Parietal lobe (tissue), 2 donors: ENCODE measurements at places on chromosomes 2 and 18. TPM values are rescaled to one million over a fixed set of nuclear protein-coding genes. Genes with fewer than 3 reads are reported as not detected.

Gene CDKL4
- total RNA-seq: 6.3 TPM

Gene B3GNT7
- total RNA-seq: 1.3 TPM

Gene REG3G
- total RNA-seq: not detected

Gene CHN1
- total RNA-seq: 49.1 TPM

Gene ANKRD30BL
- total RNA-seq: 47.0 TPM

Gene SLC19A3
- 3.1 TPM for total RNA-seq

Gene WNT6
- not detected for total RNA-seq

Gene APLF
- 7.2 TPM for total RNA-seq

Gene TCF7L1
- 3.4 TPM for total RNA-seq

Gene AQP12B
- not detected for total RNA-seq

Gene CXCR4
- total RNA-seq: 77.3 TPM

Gene CSRNP3
- 254 TPM for total RNA-seq

Gene ADCY3
- 35.4 TPM for total RNA-seq

Gene PLGLB2
- 5.9 TPM for total RNA-seq

Gene UGT1A4
- not detected for total RNA-seq
